Testis (tissue), 5 donors: ENCODE measurements at places on chromosomes 3 and 15. TPM values are rescaled to one million over a fixed set of nuclear protein-coding genes. Genes with fewer than 3 reads are reported as not detected.

GRCh38 chr3:72641072-72641471 lies 207.2 kb downstream of the SHQ1 start:
- DNase-seq: no peak

GRCh38 chr15:70382009-70382749 lies 284.5 kb upstream of the TLE3 start:
- no peak for DNase-seq

GRCh38 chr3:134374105-134374790 lies at the start of gene AMOTL2:
Gene AMOTL2 (minus strand): TSS chr3:134374447. CDS start chr3:134371433, 3,014 bp downstream.
- peak; percentile 86 for DNase-seq

- DNase-seq: no peak
These were observed 431 bp upstream of the YEATS2 start for GRCh38 chr3:183697123-183697609.

Gene SMCO1
- total RNA-seq: 0.25 TPM

Gene AMOTL2
- total RNA-seq: 35.8 TPM

Gene GP9
- 1.7 TPM for total RNA-seq

DNA sequence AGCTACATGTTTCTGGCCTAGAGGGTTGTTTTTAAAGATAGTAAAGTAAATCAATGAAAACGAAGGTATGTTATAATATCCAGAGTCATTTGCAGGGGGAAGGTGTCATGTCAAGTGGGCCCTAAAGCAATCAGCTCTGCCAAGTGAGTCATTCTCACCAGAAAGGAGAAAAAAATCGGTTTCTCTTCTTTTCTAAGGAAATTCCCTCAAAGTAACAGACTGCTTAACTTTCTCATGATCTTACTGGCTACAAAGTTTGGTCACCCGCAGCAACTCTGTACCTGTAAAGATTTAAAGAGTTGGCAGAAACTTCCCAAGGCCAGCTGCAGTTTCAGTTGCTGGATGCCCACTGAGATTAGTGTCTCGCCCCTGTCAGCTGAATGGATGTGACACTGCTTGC lies 5.5 kb upstream of the FSIP1 start:
- no peak for DNase-seq

- no peak for DNase-seq
These were observed 187.1 kb downstream of the ITPR1 start for GRCh38 chr3:4680227-4680691.

Gene C2CD4B
- total RNA-seq: 2.9 TPM

DNA sequence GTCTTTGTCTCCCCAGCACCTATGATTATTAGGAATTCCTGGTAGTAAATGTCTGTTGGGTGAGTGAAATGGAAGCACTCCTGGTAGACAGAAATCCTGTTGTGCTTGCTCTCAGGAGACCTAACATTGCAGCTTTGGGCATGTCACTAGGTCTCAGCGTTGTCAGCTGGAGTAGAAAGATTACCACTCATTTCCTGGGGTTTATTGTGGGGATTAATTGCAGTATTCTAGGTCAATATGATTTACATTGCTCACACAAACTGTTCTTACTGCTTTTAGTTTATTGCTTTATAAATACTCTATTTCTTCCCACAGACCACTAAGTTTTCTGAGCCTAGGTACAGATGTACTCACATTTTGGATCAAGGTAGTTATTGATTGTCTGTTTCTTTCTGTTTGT lies 5.1 kb downstream of the TSEN2 start:
- no peak for DNase-seq

DNA sequence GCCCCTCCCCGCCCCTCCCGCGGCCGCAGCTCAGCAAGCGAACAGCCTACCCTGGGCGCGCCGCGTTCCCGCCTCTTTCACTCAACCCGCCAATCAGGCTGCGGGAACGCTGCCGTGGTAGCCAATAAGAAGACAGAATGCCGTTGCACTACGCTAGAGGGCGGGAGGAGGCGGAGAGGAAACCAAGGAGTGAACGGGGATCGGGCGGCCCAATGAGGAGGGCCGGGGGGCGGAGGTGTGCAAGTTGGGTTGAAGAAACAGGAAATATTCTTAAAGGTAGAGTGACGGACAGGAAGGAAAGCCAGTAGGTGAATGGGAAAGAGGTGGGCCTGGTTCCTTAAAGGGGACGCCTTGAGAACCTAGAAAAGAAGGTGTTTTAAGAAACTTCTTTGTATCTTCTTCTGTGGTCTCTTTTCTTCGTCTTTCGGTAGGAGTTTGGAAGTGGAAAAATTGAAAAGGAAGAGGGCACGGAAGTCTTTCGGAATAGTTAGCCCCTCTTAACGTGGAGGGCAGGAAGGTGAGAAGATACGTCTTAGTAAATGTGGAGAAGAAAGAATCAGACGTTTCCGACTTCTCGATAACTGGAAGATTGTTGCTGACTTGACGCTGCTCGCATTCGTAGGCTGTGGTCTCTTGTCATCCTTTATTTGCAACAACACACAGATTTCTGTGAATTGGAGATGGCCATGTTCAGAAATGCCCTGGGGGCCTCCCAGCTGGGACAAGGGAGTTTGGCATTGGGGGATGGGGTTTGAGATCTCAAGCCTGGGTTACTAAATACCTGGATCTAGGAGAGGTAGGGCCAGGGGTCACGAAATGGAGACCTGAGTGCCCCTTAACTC lies 437 bp upstream of the USF3 start:
- peak; percentile 100 for DNase-seq

Gene BCHE
- total RNA-seq: 1.1 TPM

DNA sequence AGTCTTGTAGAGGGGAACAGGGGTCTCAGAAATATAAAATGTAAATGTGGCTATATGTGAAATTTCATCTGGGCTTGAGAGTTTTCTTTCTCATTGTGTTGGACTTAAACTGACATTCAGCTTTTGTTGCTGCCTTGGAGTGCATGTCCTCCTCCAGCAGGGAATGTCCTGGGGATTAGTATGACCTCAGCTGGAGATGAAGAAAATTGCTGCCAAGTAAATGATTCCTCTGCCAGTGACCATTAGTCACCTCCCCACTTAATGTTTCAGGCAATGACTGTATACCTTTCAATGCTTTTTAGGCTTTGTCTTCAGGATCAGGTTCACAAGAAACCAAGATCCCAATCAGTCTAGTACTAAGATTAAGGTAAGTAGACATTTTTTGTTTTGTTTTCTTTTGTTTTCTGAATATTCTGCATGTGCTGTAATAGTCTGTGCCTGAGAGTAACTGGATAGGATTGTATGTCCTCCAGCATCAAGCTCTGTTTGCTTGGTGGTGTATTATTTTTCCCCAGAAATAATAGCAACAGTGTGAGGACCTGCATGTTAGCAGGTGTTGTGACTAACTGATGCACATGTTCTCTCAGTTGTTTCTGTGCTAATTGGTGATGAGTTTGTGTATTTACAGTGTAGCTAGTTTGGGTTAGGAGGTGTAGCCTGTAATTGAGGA lies 18.1 kb upstream of the SLC22A13 start:
- DNase-seq: no peak

Gene P2RY13
- not detected for total RNA-seq

GRCh38 chr3:111763968-111764367 lies 95.1 kb upstream of the PHLDB2 start:
- DNase-seq: no peak
